ENCODE measurements at places on chromosomes 13 and 19.

- DNase-seq = peak; percentile 50
Measured at GRCh38 chr19:54707962-54708361, 16.3 kb upstream of the KIR3DL3 start.

DNA sequence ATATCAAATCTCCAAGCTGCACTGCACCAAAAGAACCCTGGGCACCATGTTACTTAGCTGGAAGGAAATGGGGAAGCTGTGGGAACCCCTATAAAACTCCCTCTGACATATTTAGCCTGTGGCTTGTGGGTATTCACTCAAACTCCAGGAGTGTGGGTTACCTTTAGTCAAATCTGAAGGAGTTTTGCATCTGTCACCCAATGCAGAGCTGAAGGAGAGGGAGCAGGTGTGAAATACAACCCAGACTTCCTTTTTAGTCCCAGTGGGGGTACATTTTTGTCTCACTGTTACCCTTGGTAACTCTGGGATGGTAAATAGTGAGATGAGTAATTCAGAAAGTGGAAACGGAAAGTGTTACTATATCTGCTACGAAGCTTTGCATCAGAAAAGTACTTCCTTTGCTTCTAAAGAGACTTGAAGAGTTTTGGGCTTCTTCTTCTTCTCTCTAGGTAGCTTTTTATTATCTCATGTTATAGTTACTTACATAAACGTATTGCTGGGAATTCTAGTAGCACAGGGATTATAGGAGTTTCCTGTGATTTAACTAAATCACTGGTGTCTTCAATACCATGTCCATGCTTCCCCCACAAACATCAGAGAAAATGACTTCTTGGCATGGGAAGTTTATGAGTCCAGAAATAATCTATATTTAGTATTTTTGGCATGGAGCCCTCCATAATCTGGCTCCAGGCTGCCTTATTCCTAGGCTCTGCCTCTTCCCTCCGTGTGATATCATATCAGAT, 105.9 kb downstream of the AKAP11 start:
- DNase-seq = peak; percentile 72

- DNase-seq = no peak
Measured at GRCh38 chr19:12834566-12834943, at the start of gene RTBDN. TSS of gene RTBDN (minus strand) at chr19:12834579. CDS start at chr19:12829979, 4,600 bp downstream.

- DNase-seq = no peak
Measured at GRCh38 chr13:52994865-52995264, 33.7 kb upstream of the OLFM4 start.

GRCh38 chr13:32472194-32472621, 44.3 kb upstream of the N4BP2L1 start:
- peak; percentile 93 for DNase-seq

- no peak for DNase-seq
Measured at GRCh38 chr19:31770223-31770622, 421.0 kb upstream of the TSHZ3 start.

- DNase-seq = no peak
Measured at GRCh38 chr13:25827831-25828465, 223.9 kb downstream of the SHISA2 start.

DNA sequence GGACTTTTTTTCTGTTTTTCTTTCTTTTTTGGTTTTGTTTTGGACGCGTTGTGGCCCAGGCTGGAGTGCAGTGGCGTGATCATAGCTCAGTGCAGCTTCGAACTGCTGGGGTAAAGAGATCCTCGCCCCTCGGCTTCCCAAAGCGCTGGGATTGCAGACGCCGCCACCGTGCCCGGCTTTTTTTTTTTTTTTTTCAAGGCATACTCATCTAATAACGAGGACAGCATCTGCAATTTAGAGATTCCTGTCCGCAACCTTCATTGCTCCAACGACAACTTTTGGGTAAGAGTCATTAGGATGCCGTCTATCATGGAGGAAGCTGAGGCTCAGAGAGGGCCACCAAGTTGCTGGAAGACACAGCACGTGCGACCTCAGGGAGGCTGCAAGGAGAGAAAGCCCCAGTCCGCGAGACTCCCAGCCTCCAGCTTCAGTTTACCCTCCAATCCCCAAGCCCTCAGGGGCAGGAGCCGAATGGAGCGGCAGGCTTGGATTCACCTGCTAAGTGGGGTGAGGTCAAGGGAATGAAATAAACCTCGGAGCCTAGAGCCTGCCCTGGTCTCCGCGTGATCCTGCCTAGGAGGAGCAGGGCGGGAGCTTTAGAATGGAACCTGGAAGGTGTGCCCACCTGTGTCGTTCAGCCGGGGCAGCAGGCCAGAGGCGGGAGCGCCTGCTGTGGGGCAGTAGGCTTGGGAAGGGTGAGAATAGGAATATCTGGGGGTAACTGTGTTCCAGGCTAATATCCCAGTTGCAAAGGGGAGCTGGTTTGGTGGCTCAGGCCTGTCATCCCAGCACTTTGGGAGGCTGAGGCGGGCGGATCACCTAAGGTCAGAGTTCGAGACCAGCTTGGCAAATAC, 676 bp upstream of the POLRMT start:
- DNase-seq = peak; percentile 38

GRCh38 chr19:19514215-19514657, 1.1 kb downstream of the TSSK6 start:
- DNase-seq = no peak

DNA sequence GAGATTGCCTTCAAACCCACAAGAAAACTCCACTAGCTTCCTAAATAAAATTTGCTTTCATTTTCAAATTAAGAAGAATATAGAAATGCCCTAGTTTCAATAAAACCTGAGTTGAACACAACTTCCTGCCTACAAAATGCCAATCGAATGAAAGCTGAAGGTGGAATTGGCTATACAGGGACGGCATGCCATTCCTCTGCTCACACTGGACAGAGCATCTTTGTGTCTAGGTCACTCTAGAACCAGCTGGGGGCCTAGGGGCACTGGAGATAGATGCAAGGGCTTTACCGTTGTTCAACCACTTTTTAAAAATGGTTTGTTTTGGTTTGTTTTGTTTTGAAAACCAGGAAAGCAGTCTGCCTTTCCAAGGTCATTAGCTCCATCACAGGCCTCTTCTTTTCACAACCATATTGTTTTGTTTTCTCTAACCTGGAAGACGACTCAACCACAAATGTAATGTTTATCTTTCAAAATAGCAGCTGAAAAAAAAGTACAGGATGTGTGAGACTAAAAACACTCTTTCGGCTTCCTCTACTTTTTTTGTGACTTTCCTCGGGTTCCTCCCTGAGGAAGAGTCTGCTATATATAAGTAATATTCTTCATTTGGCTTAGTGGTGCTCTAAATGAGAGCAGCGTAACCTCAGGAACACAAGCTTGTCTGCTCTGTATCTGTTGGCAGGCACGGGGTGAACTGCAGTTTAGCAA, 11.9 kb upstream of the ITM2B start:
- DNase-seq = no peak

- no peak for DNase-seq
Measured at GRCh38 chr13:99225078-99225477, 24.4 kb downstream of the UBAC2 start.

DNA sequence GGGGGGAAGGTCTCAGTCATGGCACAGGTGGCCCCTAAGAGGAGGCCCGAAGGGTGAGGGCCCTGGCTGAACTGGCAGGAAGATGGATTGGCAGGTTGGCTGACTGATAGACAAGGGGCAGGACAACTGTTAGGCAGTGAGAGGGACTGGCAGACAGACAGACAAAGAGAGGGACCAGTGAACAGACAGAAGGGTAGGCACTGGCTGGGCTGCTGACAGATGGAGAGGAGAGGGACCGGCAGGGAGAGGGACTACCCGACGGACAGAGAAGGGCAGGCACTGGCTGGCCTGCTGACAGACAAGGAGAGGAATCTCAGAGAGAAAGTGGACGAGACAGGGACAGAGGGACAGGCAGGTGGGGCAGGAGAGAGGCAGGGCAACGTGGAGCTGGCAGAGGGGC, 31.8 kb upstream of the EHD2 start:
- no peak for DNase-seq

DNA sequence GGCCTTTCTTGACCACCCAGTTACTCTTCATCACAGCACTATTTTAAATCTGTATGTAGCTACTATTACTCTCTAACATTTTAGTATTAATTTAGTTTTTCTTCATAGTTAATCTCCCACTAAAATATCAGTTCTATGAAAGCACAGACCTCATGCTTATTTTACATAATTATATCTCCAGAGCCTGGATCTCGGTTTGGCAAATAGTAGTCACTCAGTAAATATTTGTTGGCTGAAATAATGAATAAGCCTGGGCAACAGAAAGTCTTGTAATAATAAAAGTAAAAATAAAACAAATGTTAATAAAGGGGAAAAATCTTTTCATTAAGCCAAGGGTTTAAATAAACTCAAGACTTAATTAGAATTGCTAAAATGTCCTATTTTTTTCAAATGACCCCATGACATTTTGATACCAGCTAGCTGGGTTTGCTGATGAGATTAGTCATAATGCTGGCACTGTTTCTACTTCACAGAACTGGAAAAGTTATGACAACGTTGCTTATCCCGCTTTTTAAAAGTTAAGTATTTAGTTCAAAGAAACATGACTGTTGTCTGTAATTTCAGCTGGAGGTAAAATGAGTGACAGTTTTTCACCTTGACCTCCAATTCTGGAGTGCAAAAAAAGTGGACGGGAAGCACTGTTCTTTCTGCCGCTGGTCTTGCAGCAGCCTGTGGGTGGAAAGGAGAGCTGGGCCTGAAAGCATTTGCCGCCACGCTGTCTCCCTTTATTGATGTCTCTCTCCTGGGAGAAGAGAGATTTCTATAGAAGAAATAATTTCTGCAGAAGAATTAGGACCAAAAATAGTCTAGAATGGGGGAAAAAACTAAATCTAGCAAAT, 85.2 kb upstream of the SPATA13 start:
- DNase-seq = no peak

DNA sequence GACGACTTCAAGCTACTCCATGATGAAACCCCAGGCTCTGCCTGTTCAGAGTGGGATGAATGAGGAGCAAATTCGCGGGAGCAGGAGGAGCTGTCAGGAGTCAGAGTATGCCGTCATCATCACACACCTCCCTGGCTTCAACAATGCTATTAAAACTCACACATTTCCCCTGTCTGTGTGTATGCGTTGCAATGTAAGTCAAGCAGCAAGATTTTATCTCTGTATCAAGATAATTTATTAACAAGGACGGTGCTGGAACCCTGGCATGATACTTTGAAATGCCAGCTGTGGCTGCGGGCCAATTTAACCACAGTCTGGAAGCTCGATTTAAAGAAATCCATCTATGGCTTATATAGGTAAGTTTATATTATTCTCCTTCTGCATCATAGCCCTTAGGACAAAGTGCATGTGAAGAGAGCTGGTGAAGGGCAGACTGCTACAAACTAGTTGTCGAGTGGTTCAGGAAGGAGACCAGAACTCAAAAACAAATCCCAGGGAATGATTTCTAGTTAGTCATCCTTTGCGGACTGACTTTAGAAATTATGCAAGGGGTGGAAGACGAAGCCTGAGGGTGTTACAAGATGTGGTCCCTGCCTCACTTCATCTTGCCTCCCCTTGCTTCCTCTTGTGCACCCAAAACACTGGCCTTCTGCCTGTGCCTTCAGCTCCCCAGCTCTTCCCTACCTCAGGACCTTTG, 486.5 kb downstream of the COG6 start:
- no peak for DNase-seq

GRCh38 chr13:111518161-111518792, 197.8 kb downstream of the TEX29 start:
- DNase-seq = no peak

GRCh38 chr13:20192158-20192835, 441 bp downstream of the GJB2 start:
- peak; percentile 40 for DNase-seq

DNA sequence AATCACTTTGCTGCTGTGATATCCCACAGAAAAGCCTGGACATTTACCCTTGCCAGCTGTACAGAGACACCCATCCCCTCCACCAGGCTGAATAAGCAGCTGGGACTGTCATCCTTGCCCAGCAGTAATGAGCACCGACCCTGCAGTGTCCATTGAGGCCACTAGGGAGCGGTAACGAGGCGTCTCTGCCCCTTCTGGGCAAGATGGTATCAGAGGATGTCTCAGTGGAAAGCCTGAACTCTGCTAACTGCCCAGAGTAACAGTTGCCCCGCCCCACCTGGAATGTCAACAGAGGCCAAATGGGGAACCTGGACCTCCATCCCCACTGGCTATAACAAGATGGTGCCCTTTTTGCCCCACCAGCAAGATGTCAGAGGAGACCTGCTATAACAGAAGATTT, 22.8 kb upstream of the CEACAM20 start:
- DNase-seq = peak; percentile 27

DNA sequence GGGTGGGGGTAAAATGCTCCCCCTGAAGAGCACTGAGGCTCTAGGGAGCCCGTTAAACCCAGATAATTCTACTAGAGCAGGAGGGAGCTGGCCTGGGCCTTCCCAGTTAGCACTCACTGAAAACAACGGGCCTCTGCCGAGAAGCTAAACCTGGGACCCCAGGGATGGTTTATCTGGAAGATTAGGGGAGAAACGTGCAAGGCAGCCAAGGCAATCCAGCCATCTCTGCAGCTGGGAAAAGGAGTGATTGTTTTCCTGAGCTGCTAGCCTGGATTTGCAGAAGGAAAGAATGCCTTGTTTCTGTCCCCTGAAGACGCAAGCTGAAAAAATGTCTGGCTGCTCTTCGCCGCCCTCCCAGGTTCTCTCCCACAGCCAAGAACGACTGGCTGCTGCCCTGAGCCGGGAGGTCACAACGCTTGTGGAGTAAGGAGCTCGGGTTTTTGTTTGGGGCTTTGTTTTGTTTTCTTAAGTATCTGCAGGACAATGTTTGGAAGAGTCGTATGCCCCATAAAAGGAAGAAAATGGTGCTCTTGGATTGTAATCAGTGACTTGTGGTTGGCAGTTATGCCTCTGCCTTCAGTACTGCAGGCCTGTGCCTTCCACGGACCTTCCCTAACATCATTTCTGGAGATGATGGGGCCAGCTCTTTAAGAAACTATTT, 31.5 kb downstream of the COL4A2 start:
- no peak for DNase-seq

DNA sequence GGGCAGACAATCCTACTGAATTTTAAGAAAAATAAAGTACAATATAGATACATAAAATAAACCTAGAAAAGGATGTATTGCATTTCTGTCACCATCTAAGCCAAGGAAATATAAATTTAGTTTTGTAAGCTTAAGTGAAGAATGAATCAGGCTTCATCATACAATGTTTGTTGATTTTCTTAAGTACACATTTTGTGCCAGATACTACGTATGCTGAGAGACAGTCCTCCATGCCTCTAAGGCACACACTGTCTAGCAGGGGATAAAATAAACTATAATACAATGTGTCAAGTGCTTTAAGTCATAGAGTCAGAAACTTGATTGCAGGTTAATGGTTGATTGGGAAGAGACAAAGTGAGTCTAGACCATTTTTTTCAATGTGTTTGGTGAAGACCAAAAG, 465.7 kb downstream of the TBC1D4 start:
- DNase-seq = no peak

- no peak for DNase-seq
Measured at GRCh38 chr19:4362831-4363545, 19.6 kb downstream of the MPND start.

GRCh38 chr13:105914291-105915036, 621.0 kb downstream of the EFNB2 start:
- DNase-seq = no peak

DNA sequence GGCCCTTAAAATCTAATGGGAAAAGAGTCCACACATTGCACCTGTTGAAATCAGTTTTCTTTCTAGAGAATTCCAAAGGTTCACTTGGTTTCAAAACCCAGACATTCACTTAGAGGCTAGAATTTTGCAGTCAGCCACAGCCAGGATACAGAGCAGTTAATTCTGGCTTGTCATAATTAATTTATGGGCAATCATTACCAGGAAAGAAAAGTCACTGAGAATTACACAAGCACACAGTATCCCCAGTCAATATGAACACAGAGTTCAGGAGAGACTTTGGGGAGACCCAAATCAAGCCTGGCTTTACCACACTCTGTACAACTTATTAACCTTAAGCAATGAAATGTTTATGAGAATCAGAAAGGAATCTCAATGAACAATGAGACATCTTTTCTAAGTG, 224.3 kb upstream of the SOX21 start:
- no peak for DNase-seq
